ENCODE measurements at places on chromosomes 12 and 14. TPM values are rescaled to one million over a fixed set of nuclear protein-coding genes. Genes with fewer than 3 reads are reported as not detected.

GRCh38 chr14:63933711-63934110 lies 80.9 kb downstream of the SYNE2 start:
- DNase-seq = no peak

AP4S1 gene
- total RNA-seq = 15.9 TPM

GRCh38 chr14:102209224-102209966 lies 69.7 kb downstream of the WDR20 start:
- DNase-seq = no peak

DNA sequence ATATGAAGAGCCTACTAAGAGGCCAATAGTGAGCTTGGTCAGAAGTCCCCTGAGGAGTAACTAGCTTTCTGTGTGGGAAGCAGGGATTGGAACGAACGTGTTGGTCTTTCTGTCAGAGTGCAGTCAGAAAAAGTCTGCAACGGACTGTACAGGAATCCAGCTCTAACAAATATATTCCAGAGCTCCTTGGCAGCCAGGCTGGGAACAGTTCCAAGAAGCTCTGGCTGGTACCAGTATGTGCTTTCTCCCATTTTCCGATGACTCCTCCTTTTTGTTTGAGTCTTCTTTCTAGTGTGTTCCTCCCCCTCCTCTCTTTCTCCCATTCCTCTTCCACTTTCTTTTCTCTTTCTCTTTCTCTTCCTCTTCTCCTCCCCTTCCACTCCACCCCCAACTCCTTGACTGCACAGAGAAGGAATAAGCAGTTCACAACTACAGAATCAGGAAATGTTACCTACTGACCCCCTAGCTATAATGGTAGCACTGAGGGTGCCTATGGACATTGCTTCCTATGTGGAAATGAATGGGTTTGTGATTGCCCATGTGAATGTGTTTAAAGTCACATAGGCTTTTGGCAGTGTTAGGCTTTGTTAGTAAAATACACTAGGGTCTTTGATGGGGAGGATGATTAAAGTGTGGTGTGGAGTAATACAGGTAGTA lies 59.9 kb downstream of the TTLL5 start:
- DNase-seq = no peak

KLRK1 gene
- 0.84 TPM for total RNA-seq
